ENCODE measurements at places on chromosomes 2 and 18.
A peak's percentile ranks its signal among the peaks of the same experiment; 100 is the strongest.

GRCh38 chr2:39128919-39129391 is 8.1 kb upstream of the SOS1 start:
- no peak for DNase-seq

DNA sequence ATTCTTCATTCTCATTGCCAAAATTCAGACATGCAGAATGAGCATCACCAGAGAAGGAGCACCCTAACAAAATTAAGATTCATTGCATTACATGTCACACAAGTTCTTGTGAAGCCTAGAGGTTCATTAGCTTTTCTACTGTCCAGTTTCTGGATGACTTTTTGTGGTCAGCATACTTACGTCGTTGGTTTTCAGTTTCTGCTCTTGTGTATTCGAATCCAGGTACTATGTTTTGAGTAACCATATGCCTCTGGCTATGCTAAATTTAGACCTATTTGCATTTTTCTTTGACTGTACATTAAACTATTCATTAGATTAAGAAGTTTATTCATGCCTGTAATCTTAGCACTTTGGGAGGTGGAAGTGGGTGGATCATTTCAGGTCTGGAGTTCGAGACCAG is 251.3 kb downstream of the PARD3B start:
- no peak for DNase-seq

DNA sequence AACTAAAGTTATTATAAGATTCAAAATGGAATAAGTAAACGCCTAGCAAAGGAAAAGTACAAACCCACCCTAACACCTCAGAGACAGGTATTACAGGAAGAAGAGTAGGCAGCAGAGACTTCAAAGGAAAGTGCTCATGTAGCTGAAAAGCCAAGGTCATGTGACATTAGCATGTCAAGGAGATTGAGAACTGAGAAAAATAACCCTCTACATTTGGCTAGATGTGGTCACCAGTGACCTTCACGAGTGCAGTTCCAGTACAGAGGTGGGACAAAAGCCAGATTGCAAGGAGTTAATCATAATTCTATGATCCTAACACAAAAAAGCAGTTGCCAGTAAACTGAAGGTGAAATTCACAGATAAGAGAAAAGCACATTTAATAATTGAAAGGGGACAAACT is 252.7 kb downstream of the ZEB2 start:
- no peak for DNase-seq

GRCh38 chr18:52670896-52671295 is 330.9 kb downstream of the DCC start:
- no peak for DNase-seq

DNA sequence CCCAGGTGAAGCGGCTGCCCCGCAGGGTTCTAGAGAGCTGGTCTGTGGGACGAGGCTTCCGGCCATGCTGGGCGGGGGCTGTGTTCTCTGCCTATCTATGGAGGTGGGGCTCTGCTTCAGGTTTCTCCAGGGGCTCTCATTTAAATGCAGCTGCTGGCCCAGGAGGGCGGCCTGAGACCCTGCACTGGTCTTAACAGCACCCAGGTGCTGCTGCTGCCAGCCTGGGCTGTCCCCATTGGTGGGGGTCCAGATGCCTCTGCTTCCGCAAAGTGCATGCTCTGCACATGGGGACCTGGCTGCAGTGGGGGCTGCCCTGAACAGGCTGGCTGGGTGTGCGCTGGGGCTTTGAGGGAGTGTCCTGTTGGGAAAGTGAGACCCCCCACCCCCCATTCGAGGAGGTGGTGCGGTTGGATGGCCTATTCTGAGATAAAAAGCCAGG is 29.7 kb upstream of the ALLC start:
- DNase-seq = no peak

DNA sequence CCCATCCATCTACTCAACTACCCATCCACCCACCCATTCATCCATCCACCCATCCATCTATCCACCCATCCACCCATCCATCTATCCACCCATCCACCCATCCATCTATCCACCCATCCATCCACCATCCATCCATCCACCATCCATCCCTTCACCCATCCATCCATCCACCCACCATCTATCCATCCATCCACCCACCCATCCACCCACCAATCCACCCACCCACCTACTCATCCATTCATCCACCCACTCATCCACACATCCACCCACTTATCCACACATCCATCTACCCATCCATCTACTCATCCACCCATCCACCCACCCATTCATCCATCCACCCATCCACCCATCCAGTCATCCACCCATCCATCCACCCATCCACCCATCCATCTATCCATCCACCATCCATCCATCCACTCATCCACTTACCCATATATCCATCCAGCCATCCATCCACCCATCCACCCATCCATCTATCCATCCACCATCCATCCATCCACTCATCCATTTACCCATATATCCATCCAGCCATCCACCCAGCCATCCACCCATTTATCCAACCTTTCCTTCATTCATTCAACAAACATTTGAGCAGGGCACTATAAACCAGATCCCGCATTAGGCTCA is 2.1 kb upstream of the NGEF start:
- no peak for DNase-seq

- DNase-seq = no peak
Observed at GRCh38 chr2:233811732-233812131, 33.6 kb downstream of the MROH2A start.

GRCh38 chr18:13018374-13018773 is 27.2 kb downstream of the CEP192 start:
- DNase-seq = no peak

DNA sequence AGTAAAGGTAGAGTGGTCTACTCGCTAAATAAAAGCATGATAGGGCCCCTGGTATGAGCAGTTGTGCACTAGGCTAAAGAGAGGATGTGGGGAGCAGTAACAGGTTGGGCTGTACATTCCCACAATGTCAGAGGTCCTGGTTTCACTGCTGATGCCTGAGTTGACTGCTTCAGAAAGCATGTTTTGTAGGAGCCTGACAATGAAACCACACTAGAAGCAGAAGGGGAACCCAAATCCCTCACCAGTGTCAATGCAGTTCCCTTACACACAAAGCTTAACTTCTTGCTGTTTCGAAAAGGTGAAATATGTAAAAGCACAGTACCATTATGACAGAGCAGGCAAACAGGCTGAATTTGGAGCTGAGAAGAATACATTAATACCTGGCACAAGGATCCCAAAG is 291.7 kb upstream of the KYNU start:
- no peak for DNase-seq

GRCh38 chr18:79478484-79479115 is 82.9 kb downstream of the NFATC1 start:
- DNase-seq = no peak

GRCh38 chr2:207530160-207531031 is 634 bp downstream of the CREB1 start:
- DNase-seq = peak; percentile 41

GRCh38 chr2:215684448-215685237 is 248.8 kb upstream of the FN1 start:
- DNase-seq = no peak

DNA sequence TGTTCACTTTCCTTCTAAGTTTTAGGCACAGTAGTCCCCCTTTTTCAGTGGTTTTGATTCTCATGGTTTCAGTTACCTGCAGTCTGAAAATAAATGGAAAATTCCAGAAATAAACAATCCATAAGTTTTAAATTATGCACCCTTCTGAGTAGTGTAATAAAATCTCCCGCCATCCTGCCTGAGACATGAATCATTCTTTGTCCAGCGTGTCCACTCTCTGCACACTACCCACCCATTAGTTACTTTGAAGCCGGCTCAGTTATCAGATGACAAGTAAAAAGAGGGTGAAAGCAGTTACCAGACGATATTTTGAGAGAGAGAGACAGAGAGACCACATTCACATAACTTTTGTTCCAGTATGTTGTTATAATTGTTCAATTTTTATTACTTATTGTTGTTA is 400.5 kb downstream of the TMX3 start:
- no peak for DNase-seq

DNA sequence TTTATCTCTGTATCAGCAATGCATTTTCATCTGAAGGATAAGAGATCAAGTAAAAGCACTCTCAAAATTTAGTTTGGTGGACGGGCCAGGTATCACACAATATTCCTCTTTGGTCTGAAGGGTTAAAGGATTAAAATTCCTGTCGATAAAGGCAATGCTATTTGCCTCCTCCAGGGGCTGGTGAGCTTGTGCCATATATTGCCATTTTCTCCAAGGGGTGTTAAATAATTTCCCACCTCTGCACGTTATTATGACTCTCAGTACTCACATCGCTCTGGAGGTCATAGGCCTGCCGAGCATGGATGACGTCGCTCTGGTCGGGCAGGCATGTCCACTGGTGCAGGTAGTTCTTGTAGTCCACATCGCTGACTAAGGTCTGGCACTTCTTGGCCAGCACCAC is 94.2 kb downstream of the NEB start:
- DNase-seq = no peak

- DNase-seq = no peak
Observed at GRCh38 chr2:171208657-171209056, 48.0 kb upstream of the TLK1 start.

DNA sequence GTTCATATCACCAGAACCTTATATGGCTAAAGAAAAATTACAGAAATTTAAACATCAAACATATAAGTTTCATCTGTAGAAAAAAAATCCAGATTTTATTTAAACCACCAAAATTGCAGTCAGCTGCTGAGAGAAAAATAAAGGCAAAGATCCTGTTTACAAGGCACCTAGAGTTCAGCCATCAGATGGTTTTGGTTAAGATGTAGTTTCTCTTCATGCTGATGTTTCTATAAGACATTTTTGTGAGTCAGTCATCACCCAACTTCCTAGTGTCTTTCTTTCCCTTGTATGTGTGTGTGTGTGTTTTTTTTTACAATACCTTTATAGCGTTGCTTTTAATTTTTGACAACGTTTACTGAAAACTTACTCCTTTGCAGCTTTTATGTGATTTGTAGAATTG is 26.1 kb upstream of the MMADHC start:
- DNase-seq = no peak

GRCh38 chr2:117232305-117232704 is 582.2 kb upstream of the DDX18 start:
- no peak for DNase-seq

DNA sequence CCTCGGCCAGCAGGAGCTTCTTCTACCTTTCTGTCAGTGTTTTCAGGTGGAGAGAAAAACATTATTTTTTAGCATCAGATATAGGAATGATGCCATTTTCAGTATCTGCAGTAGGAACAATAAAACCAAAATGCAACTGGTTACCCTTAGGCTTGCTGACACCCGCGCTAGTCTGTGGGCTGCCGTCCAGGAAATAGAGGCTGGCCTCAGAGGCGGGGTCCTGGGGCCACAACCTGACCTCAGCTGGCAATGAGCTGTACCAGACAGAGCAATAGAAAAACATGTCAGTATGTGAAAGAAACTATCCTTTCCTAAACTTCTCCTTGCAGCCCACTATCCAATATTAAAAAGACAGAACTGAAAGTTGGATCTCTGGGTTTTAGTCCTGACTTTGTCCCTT is 4.6 kb upstream of the ST6GAL2 start:
- DNase-seq = no peak

DNA sequence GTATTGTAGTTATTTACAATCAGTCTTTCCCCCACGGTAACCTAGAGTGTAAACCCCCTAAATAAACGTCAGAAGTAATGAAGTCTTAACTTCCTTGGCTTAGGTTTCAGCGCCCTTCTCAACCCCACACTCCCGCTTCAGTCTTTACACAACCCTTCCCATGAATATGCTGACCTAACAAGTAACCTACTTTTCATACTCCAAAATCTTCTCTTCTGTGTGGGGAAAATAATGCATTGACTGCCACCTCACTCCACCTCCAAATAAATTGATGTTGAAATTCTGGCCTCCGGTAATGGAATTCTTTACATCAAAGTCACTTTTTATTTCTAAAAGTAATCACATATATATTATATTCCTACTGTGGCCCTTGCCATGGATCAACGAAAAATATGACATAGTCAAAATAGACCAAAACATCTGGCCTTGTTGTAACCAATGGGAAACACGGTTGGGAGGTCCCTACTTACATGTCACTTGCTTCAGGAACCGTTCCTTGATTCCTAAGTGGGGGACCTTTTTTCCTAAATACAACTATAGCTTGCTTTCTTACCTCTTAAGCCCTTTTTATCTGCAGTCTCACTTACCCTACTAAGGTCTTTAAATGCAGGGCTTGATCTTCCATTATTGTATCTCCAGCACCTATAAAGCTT is 961 bp downstream of the GEN1 start:
- DNase-seq = peak; percentile 9

- DNase-seq = peak; percentile 85
Observed at GRCh38 chr2:20065885-20066602, 14.6 kb upstream of the LAPTM4A start.

DNA sequence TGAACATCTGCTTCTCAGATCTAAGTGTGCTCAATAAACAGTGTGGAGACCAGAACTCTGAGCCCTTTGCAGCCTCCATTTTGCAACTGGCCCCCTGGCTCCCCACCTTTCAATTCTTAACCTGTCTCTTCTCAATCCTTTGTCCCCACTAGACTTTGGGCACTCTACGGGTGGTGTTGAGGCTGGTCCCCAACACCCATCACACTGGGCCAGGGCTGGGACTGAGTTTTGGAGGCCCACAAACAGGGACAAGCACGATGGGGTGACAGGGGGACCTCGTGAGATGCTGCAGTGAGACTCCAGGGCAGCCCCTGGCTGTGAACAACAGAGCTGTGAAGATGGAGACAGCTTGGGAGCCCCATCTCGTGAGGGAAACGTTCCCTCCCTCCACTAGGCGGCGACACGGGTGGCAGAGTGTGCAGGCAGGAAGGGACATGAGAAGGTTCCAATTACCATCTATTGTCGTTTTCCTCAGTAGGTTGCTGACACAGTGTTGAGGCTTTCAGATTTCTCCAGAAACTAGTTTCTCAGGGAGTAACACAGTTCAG is 1.2 kb downstream of the ANKMY1 start:
- peak; percentile 36 for DNase-seq

- no peak for DNase-seq
Observed at GRCh38 chr2:310994-311393, 23.1 kb upstream of the ALKAL2 start.

GRCh38 chr18:47586418-47587070 is 335.1 kb upstream of the SKOR2 start:
- no peak for DNase-seq

- no peak for DNase-seq
Observed at GRCh38 chr18:57998461-57998860, 45.6 kb upstream of the NEDD4L start.

GRCh38 chr2:63737081-63737751 is 104.5 kb upstream of the UGP2 start:
- DNase-seq = no peak

DNA sequence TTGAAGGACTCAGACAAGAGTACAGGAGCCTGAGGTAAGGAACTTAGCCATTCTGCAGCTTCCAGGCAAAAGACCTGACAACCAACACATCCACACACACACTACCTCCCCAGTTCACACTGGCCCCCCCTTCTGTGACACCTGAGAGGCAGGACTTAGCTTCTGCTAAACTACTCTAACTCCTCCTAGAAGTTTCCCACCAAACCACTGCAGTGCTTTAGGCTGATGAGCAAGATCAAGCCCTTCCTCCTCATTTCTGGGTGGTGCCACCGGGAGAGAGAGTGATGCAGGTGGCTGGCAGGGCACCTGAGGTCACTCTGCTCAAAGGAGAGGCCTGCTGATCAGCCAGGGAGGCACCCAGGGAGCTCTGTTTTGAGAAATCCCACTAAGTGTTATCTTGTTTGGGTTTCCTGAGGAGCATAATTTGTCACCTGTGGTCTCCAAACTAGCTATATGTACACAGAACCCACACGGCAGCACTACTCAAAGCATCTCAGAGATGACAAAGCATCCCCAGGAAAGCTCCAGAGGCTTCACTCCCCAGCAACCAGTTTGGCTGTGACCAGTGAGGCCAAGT is 188.4 kb downstream of the MYO5B start:
- no peak for DNase-seq

- no peak for DNase-seq
Observed at GRCh38 chr2:191965733-191966132, 118.8 kb upstream of the CAVIN2 start.

- no peak for DNase-seq
Observed at GRCh38 chr2:233280114-233280693, 27.4 kb upstream of the SAG start.

Data from cerebellar cortex (tissue), 1 donor.